Ascending aorta (tissue), 2 donors: ENCODE measurements at places on chromosomes 4 and X.

DNA sequence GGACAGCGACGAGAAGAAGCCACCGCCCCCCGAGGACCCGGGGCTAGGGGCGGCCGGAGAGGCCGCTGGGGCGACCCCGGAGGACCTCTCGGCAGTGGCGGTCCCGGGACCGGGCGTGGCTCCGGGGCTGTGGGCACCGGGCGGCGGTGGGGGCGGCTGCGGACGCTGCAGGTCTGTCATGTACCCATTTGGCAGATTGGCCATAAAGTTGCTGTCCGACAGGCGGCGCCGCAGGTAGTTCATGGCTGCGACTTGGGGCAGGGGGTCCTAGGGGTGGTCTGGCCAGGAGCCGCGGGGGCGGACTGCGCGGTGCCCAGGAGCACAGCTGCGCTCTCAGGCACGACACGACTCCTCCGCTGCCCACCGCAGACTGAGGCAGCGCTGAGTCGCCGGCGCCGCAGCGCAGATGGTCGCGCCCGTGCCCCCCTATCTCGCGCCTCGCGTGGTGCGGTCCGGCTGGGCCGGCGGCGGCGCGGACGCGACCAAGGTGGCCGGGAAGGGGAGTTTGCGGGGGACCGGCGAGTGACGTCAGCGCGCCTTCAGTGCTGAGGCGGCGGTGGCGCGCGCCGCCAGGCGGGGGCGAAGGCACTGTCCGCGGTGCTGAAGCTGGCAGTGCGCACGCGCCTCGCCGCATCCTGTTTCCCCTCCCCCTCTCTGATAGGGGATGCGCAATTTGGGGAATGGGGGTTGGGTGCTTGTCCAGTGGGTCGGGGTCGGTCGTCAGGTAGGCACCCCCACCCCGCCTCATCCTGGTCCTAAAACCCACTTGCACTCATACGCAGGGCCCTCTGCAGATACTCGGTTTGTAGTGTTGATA is at the start of gene SYN1:
Gene SYN1, minus strand, starts transcription at position 372 of the 817 bp plus-strand sequence. Its CDS starts 129 bp downstream, at position 243.
- DNase-seq = no peak

- DNase-seq = no peak
These were observed 114.3 kb downstream of the DCK start for GRCh38 chr4:71107726-71108125.

DNA sequence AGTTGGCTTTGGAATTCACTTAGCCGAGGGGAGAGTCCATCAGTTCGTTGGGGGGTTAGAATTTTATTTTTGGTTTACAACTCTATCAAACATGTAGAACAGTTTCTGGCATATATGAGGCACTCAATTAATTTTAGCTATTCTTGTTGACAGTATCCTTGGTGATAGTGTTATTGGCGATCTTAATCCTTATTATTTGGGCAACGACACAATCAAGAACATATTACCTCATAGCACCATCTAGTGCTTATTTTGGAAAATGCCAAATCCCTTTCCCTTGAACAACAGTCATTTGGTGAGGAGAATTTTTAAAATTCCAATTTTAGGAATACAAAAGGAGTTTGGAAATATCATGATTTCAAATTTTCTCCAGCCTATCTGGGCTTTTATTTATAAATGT is 17.9 kb upstream of the PGRMC1 start:
- no peak for DNase-seq

GRCh38 chr4:139665079-139665689 is 435 bp upstream of the MGST2 start:
- no peak for DNase-seq

DNA sequence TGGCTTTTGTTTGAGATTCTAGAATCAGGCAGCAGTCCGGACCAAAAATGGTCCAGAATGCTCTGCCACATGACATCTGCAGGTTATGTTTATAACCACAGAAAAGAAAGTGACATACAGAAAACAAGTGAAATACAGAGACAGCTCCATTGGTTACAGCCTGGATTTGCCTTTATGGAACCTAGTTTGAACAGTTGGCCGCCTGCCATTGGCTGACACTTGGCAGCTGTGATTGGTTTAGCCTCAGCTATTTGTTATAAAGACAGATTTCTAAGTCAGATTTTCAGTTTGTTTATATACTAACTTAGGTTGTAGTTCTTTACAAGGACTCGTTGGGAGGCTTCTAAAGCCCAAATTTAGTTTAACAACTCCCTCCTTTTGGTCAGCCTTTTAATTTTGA is 40.8 kb upstream of the IL9R start:
- DNase-seq = no peak

DNA sequence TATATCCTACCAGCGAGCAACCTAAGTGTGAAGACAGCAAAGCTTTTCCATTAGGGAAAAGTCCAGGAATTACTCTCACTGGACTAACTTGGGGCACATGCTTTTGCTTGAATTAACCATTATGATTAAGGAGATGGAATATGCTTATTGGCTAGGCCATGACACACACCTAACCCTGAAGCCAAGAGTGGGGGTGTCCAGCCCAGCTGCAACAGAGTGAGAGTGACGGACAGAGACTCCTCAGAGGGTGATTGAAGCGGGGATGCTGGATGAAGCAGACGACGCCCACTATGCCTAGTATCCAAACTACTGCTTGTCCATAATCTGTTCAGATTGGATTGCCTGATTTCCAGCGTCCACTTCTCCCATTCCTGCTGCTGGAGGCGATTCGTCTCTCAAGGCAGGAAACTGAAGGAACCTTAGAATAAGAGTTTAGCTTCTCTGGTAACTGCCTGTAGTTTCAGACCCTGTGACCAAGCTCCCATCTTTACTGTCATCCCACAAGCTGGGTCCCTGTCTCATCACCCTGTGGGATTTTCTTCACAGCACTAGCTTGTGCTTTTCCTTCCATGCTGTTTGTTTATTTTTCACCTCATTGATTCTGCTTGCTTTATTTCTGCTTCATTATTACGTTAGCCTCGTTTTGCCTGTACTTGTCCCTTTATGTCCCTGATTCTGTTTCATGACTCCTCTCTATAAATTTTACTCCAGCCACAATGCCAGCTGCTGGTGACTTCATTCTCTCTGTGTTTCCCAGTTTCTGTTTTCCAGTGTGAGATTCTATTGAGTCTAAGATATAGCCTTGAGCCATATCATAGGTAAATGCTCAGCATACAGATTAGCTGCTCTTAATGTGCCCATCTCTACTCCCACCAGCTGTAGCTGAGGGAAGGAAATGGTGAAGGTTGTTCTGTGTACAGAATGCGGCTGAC is 19.0 kb downstream of the FAM47E start:
- no peak for DNase-seq
